ENCODE measurements at places on chromosomes 2 and 18. TPM values are rescaled to one million over a fixed set of nuclear protein-coding genes. Genes with fewer than 3 reads are reported as not detected.

The CXCR4 gene
- total RNA-seq: 1,189 TPM

The DLX1 gene
- total RNA-seq: not detected

The BUB1 gene
- total RNA-seq: 3.2 TPM

The ADNP2 gene
- total RNA-seq: 41.5 TPM

The SERPINE2 gene
- 0.37 TPM for total RNA-seq

The YES1 gene
- 7.1 TPM for total RNA-seq

The RAB12 gene
- total RNA-seq: 16.5 TPM

The ADGRF3 gene
- 1.3 TPM for total RNA-seq

The CABYR gene
- total RNA-seq: 2.6 TPM

The CFC1 gene
- total RNA-seq: not detected

The CRACDL gene
- 0.29 TPM for total RNA-seq

The DUSP19 gene
- total RNA-seq: 0.60 TPM

The GALNT5 gene
- not detected for total RNA-seq

The GKN1 gene
- not detected for total RNA-seq

The RGPD3 gene
- total RNA-seq: 0.37 TPM

All from T-helper 17 cell (primary cell).